ENCODE measurements at places on chromosomes 2 and 18. TPM values are rescaled to one million over a fixed set of nuclear protein-coding genes. Genes with fewer than 3 reads are reported as not detected.

GALNT3 gene
- total RNA-seq: 0.13 TPM

SALL3 gene
- total RNA-seq: 0.18 TPM

FNDC4 gene
- total RNA-seq: 2.9 TPM

CREG2 gene
- total RNA-seq: not detected

MALL gene
- total RNA-seq: 0.24 TPM

PNPT1 gene
- 76.5 TPM for total RNA-seq
